ENCODE measurements at places on chromosomes 12 and 14.
A peak's percentile ranks its signal among the peaks of the same experiment; 100 is the strongest.

GRCh38 chr12:44847888-44848702, 28.0 kb downstream of the NELL2 start:
- peak; percentile 89 for ATAC-seq

DNA sequence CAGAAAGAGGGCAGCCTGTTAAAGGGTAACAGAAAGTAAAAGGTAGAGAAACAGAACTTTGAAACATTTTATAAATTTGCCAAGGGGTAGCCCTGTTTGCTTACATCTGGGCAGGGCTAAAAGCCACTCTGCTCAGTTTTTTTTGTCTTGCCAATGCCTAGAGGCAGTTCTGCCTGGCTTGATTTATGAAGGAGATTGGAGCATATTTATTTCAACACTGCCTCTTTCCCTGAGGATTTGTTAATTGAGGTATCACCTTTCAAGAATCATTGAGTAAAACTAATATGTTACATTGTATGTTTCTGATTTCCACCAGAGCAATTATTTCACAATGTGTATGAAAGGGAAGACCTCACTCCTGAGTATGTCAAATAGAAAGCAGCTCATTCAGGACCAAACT, 160.8 kb downstream of the GXYLT1 start:
- ATAC-seq, result no peak

DNA sequence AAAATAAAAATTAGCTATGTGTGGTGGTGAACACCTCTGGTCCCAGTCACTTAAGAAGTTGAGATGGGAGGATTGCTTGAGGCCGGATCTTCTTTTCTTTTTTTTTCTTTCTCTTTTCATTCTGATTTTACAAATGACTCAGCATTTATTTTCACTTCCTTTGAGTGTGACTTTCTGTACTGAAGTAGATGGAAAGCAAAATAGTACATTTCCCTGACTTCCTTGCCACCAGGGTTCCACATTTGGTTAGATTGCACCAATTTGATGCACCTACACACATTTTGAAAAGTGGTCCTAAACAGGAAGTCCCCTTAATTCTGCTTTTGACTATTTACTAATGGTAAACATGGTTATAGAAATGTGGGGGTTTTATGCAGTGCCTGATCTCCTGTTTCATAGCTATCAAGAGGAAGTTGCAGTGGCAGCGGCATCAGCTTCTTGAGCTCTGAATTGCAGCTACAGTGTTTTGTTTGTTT, 13.0 kb upstream of the LEMD3 start:
- ATAC-seq, result peak; percentile 86

- ATAC-seq, result no peak
These were observed 297.5 kb upstream of the SLC16A7 start for GRCh38 chr12:59298296-59298695.

DNA sequence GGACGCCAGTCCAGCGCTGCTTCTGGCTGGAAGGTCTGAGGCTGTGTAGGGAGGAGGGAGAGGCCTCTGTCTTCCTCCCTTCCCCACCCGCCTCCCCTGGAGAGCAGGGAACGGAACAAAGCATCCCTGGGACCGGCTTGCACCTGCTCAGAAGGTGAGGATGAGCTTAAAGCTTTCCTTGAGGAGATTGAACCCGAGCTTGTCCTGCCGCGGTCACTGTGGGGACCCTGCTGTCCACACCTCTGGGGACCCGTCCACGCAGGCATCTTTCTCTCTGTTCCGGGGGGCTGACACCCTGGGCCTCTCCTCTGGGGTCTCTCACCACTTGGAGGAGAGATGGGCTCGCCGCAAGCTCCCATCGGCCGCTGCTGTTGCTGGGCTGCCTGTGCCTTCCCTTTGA, 33.2 kb upstream of the SFSWAP start:
- ATAC-seq, result no peak

DNA sequence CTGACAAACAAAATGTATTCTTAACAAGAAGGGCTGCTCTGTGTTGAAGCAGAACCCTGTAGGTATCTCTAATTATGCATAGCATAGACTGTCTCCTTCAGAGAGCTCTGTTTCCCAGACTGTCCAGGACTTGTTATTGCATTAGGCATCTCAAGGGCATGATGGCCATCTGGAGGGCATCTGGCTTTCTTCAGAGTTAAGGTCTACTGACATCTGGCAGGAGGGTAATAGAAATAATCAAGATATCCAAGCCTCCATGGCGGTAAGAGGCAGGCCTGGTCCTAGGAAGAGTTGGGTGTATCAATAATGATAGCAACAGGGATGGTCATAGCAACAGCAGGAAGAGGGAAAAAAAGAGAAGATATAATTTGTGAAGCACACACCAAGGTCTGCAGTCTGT, 161.2 kb downstream of the TTC8 start:
- no peak for ATAC-seq

GRCh38 chr12:69417231-69417630, 53.0 kb upstream of the FRS2 start:
- ATAC-seq, result no peak
